NCI-H2171 (cell line): ENCODE measurements at places on chromosomes 1 and 21.

- DNase-seq: no peak
Measured at GRCh38 chr1:33048426-33048825, 11.7 kb upstream of the AK2 start.

GRCh38 chr1:248834343-248834940 lies 3.6 kb upstream of the ZNF672 start:
- no peak for DNase-seq

GRCh38 chr1:233909195-233909594 lies 4.7 kb downstream of the SLC35F3 start:
- DNase-seq: no peak

GRCh38 chr1:29601021-29601420 lies 364.7 kb downstream of the PTPRU start:
- DNase-seq: no peak

DNA sequence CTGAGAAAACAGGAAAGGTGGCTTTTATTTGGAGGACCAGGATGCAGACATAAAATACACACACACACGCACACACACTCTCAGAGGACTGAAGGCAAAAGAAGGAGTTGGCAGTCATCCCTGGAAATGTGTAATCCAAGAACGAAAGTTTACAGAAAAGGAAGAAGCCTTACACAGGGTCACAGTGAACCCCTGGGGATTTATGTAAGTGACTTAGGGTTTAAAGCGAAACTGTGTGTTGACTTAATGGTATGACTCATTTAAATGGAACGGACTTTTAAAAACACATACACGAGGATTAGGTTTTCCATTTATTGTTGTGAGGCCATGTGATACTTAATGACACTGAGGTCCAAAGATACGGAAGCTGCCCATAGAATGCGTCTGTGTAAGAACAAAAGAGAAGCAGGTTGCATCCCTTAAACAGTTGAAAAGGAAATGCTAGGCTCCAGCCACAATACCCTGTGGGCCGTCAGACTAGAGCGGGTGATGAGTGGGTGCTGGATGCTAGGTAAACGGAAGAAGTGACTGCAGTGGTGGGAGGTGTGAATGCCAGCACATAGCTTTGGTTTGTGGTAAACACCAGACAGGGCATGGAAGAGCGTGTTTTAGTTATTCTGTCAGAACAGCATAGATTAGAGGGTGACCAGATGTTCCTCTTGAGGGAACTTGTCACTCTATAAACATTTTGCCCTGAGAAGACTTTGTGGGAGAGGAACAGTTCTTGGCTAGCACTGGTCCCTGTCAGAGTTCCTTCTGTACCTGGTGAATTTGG lies 21.6 kb upstream of the BCL10 start:
- DNase-seq: no peak

DNA sequence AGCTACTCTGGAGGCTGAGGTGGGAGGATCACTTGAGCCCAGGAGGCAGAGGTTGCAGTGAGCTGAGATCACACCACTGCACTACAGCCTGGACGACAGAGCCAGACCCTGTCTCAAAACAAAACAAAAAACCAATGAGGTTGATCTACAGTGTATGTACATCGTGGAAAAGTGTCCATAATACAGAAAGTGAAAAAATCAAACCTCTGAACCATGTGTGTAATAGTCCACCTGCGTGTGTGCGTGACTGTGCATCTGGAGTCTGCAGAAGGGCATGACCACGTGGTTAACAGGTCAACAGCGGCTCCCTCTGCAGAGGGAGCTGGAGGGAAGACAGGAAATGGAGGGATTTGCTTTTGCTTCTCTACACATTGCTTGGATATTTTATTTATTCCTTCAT lies 32.4 kb upstream of the ENO1 start:
- no peak for DNase-seq

- DNase-seq: no peak
Measured at GRCh38 chr1:55575571-55576279, 360.6 kb upstream of the USP24 start.

DNA sequence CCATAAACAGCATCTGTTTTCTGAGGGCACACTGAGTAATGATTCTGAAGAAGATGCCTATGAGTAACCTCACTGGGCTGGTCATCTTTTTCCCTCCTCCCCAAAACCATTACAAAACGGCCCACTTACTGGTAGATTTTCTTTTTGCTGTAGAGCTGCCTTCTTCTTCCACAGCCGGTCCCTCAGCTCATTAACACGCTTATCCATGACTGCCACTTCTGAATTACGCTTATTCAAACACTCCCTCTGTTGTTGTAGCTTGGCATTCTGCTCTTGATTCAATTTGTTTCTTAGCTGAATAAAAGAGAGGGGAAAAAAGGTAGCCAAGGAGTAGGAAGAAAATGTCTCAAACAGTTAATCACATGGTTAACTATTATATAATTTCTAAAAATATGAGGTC lies 43.1 kb downstream of the TP53BP2 start:
- no peak for DNase-seq

DNA sequence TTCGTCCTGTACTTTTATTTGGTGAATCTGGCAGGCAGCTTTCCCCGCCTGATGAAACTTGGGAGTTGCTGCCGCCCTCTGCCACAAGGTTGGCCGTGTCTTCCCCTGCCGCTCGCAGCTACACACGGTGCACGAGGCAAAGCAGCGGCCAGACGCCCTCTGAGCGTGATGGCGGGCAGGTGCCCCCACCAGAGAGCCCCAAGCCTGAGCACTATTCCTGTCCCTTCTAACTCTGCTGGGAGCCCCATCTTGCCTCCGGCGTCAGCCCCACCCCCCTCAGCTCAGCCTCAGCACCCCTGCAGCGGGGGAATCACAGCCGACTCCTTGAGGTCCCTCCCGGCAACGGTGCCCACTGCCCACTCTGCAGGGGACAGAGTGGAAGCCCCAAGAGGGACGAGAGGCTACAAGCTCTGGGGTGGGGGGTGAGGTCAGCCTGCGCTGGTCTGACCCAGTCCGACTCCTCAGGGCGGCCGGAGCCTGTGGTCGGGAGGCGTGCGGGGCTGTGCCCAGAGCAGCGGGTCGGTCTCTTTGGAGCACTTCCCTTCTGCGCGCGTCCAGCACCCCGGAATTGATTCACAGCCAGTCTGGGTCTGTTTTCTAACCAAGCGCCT lies 41.3 kb downstream of the RIPK4 start:
- DNase-seq: no peak
